Stimulated activated CD4-positive, alpha-beta T cell treated with anti-CD3 and anti-CD28 coated beads, Interleukin-1b, Interleukin-23, amount 100 ng/mL, for 1 hour (primary cell): ENCODE measurements at places on chromosomes 7 and 10.

DNA sequence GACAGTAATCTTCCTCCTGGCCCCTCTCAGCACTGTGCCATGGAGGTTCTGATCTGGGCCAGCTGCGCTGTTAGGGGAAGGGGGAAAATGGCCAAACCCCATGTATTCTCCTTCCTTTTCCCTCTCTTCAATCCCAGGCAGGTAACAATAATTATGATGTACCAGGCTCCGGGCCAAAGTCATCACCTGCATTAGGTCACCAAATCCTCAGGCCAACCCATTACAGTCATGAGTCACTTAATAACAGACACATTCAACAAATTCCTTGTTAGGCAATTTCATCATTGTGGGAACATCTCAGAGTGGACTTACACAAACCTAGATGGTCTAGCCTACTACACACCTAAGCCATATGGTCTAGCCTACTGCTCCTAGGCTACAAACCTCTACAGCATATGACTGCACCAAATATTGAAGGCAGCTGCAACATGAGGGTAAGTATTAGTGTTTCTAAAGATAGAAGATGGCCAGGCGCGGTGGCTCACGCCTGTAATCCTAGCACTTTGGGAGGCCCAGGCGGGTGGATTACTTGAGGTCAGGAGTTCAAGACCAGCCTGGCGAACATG is 2.2 kb upstream of the HSPB1 start:
- DNase-seq: no peak

GRCh38 chr7:28953633-28954032 is 4.5 kb downstream of the TRIL start:
- DNase-seq: no peak

- DNase-seq: no peak
These were observed 115.1 kb downstream of the SRI start for GRCh38 chr7:88104732-88105131.

GRCh38 chr10:89773081-89773480 is 71.7 kb downstream of the KIF20B start:
- DNase-seq: no peak

DNA sequence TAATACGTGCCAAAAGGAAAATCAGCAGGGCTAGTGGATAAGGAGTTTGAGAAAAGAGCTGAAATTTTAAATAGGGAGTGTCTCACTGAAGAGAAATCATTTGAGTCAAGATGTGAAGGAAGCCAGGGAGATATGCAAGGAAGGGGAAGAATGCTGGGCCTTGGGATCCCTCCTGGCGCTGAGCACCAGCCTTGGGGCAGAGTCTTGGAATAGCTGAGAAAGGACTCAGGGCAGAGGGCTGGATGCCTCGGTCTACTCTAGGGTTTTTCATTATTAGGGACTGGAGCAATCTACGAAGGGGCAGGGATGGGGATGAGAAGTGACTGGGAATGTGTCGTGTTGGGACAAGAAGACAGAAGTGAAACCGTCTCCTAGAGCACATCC is 484 bp downstream of the ZWINT start:
- no peak for DNase-seq

- DNase-seq: no peak
These were observed 16.6 kb downstream of the RPP38 start for GRCh38 chr10:15113766-15114165.

GRCh38 chr7:21722371-21722770 is 179.5 kb downstream of the DNAH11 start:
- DNase-seq: no peak

DNA sequence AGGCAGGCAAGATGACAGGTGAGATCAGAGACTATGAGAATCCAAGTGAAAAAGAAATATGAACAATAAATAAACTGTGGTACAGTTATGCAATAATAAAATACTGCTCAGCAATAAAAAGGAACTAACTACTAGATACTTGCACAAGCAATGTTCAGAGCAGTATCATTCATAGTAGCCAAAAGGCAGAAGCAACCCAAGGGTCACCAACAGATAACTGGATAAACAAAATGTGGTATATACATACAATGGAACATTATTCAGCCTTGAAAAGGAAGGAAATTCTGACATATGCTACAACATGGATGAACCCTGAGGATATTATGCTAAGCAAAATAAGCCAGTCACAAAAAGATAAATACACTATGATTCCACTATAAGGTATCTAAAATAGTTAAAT is 76.9 kb upstream of the KCNIP2 start:
- DNase-seq: no peak

GRCh38 chr7:149821191-149822148 is 16.7 kb upstream of the ZNF862 start:
- DNase-seq: no peak

GRCh38 chr7:44367475-44368043 is 42.2 kb upstream of the CAMK2B start:
- DNase-seq: no peak

- DNase-seq: no peak
These were observed 206.6 kb downstream of the BAMBI start for GRCh38 chr10:28883741-28884423.

DNA sequence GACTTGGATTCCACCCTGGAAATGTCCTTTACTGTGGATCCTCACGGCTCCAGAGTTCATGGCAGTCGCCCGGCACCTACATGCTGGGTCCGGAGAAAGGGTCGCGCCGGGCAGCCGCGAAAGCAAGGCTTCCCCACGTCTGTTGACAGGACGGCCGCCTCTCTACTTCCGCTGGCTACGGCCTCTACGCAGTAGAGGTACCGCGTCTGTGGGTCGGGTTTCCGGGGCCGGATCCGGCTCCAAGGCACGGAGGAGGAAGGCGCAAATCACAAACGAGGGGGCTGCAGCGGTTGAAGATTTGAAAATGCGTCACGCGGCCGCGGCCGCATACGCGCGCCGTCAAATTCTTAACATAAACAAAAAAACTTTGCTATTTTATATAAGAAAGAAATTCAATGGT is 649.6 kb downstream of the REEP3 start:
- no peak for DNase-seq

- no peak for DNase-seq
These were observed 28.5 kb downstream of the CCSER2 start for GRCh38 chr10:84356928-84357327.

GRCh38 chr7:143362131-143363015 is at the start of gene FAM131B:
Gene FAM131B, minus strand, starts transcription at chr7:143362713. Its CDS starts 110 bp downstream, at chr7:143362603.
- no peak for DNase-seq

- DNase-seq: no peak
These were observed 55.8 kb downstream of the FIGNL1 start for GRCh38 chr7:50394315-50394714.

GRCh38 chr7:47724335-47724982 is 142.5 kb upstream of the TNS3 start:
- DNase-seq: no peak

GRCh38 chr7:117323851-117324711 is 1.2 kb upstream of the WNT2 start:
- DNase-seq: no peak

DNA sequence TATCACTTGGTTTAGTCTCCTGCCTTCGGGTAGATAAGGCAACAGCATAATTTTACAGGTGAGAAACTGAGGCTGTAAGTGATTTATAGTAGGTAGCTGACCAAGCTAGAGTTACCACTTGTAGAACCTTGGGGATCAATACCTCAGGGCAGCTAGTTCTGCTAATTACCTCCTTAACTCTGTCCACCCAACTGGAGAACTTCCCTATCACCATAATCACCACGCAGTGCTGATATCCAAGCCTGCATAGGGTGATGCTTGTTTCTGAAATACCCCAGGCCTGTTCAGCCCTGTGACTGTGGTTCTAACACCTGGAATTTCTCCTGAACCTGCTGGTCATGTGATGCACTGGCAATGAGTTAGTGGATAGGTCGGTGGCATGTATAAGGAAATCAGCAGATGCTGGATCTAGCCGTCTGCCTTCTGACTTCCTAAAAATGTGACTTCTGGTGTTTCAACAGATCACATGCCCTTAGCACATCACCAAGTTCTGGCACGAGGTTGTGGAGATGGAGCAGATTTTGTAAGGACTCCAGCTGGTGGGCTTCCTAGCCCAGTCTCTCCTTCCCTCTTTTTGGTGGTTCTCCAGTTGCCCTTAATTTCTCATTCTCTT is 15.3 kb downstream of the PLAU start:
- DNase-seq: no peak

GRCh38 chr7:155489862-155490696 is 32.1 kb downstream of the EN2 start:
- no peak for DNase-seq

DNA sequence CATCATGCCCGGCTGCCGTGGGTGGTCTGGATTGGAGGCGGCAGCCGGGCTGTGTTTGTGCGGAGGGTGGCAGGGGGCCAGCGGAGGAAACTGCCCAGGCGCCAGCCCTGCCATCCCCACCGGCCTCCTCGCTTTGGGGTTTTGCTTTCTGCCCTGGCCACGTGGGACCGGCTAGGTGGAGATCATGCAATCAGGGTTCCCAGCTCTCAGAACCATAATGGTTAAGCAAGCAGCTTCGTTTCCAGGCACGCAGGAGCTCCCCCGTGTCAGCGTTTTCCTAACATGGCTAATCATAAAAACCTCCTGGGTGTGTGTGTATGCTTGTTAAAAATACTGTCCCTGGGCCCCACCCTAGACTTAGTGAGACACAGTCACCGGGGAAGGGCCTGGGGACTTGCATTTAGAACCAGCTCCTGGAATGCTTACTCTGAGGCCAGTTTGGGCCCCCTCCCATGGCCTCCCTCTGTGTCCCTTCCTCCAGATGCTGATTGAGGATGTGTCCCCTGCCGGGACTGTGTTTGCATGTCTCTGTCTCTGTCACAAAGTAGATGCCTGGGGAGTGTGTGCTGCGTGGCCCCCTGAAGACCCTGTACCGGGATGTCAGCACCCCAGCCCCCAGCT is 119.3 kb downstream of the CUX1 start:
- no peak for DNase-seq

GRCh38 chr10:110045772-110046171 is 38.0 kb downstream of the ADD3 start:
- no peak for DNase-seq

DNA sequence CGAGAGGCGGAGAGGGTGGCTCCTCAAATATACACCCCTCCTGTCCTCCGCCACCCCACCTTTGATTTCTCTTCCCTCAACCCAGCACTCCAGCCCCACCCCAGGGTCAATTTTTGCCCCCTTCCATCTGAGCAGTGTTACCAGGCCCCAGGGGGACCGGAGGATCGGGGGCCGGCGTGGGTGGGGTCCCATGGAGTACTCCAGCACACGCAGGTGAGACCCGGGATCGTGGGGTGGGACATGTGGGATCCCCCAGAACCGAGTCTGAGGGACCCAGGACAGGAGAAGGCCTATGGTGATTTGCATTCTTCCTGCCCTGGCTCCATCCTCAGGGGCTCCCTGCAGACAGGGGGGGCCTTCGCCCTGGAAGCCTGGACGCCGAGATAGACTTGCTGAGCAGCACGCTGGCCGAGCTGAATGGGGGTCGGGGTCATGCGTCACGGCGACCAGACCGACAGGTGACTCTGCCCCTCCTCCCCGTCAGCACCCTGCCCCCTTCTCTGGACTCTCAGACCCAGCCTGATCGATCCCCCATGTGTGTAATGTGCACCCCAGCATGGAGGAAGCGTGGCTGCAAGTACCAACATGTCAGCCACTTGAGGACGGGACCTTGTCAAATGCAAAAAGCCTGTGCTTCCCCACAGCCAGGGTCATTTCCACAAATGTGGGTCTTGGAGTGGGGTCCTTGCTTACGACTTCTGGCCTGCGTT is 744 bp downstream of the TRIP6 start:
- DNase-seq: no peak

DNA sequence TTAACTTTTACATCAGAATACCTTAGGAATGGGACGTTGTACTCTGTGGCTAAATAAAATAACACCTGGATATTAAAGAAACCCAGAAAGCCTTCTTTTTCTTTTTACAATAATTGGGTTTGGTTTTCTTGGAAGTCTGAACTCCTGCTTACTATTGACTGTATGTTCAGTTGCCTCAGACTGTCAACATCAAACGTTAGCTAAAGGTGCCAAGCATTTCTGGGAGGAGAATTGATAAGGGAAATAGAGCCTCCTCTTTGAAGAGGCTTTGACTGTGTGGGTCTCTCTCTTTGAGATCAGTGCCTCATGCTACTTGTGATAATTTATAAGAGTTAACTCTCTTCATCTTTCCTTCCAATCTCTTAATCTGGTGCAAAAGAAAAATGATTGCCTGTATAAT is 224.7 kb upstream of the BMPER start:
- DNase-seq: no peak

DNA sequence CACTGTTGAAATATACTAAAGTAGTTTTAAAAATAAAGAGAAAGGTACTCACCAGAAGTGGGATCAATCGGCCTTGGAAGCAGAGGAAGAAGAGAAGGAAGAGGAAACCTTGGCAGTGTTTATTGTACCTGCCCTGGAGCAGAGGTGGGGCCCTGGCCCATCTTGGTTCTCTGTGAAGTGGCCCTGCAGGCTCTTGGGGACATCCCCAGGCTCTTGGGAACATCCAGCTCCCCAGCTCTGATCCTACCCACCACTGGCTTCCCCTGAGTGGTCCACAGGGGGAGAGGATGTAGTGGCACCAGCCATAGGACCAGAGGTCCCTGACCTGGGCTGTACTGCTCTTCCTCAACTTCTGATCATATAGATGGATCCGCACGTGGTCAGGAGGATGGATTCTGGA is 22.3 kb upstream of the RET start:
- DNase-seq: no peak

DNA sequence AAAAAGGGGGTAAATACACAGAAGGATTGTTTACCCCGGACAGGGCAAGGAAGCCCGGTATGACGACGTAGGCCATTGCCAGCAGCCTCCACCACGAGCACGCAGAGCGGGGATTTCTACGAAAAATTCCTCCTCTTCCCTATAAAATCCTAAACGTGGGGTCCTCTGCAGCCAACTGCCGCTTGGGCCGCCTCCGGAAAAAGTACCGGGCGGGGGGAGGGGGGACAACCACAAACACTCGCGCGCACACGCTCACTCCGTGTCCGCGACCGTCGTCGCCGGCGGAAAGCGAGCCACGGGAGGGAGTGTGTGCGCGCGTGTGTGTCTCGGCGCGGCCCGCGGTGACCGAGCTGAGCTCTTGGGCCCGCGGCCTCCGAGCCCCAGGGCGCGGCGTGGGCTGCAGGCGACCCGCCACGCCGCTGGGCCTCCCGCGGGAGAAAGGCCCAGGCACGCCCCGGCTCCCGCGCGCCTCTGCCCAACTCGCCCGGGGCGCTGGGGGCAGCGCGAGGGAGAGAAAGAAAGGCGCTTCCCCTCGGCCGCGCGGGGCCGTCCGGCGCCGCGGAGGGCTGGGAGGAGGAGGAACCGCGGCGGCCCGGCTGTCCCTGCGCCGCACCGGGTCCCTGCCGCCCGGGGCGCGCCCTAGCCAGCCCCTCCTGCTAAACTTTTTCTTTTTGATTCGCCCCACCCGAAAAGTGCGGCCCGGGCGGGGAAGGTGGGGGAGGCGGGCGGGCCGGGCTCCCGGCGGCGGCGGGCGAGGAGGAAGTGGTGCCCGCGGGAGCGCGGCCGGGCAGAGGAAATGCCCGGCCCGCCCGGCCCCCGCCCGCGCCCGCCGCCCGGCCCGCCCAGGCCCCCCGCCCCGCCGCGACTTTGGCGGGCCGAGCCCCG is 1.5 kb downstream of the CTBP2 start:
- no peak for DNase-seq

- DNase-seq: no peak
These were observed 88.8 kb upstream of the ELMO1 start for GRCh38 chr7:37537439-37537838.

GRCh38 chr10:129020651-129021330 is 446.2 kb upstream of the MGMT start:
- no peak for DNase-seq

- DNase-seq: no peak
These were observed 1.7 kb downstream of the SH2B2 start for GRCh38 chr7:102288285-102288930.
